ENCODE measurements at places on chromosomes 12 and 14. TPM values are rescaled to one million over a fixed set of nuclear protein-coding genes. Genes with fewer than 3 reads are reported as not detected.

DNA sequence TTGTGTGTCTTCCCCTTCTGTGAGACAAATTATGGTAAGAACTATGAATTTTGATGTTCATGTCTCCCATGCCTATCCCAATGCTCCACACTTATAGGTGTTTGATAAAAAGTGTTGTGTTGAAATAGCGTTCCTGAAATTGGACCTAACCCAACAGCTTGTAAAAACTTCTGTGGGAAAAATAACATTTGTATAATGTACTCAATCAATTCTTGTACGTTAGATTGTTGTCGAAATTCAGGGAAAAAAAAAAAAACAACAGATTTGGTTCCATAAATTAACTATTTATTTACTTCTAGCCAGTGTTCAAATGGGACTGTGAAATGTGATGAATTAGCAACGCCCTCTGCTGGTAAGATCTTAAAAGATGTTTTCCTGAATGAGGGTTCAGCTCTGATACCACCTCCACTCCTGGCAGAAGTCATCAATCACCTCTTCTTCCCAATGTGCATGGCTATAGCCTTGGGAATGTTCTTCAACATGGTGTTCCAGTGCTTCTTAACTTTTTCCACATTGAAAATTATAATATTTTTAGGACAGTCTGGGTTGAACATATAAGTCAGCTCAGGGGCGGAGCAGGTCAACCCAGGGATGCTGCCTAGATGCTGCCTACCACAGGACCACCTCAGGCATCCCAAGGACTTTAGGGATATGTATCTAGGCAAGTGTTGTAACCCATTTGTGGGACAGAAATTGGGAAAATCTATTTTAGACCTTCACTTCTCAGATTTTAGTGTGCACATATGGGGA lies 170.6 kb downstream of the OTOGL start:
- DNase-seq: peak; percentile 17

DNA sequence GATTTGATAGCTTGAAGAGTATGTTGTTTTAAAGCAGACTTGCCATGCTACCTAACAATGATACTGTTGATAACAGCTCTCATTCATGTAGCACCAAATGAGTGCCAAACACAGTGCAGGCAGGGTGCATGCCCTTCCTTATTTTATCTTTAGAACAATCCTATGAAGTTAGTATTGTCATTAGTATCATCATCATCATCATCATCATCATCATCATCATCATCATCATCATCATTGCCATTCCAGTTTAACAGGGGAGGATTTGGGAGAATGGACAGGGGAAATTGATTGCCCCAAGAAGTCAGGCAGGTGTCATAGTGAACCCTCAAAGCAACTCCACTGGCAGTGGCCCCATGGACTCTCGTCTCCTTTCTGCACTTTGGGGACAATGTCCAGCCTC lies 734.9 kb downstream of the VRK1 start:
- DNase-seq: no peak

- DNase-seq: no peak
These were observed 1.5 kb downstream of the HIF1A start for GRCh38 chr14:61696753-61697318.

DNA sequence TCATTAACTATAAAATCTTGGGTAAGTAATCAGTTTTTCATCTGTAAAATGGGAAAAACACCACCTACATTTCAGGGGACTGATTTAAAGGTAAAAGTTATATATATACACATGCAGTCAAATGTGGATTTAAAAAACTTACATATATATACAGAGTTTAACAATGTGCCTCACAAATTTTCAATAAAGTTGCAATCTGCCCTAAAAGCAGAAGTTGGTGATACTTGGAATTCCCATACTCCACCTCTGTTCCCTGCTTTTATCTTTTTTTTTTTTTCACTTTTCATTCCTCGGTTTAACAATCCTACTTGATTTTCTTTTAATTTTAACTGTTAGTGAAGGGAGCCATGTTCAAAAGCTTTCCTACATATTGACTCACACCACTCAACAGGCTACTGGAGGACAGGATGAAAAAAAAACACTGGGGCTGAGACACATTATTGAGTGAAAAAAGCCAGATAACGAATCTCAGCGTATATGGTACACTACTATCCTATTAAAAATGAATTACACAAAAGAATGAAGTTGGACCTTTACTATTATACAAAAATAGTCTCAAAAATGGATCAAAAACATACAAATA lies 24.3 kb downstream of the SPPL3 start:
- DNase-seq: no peak

DNA sequence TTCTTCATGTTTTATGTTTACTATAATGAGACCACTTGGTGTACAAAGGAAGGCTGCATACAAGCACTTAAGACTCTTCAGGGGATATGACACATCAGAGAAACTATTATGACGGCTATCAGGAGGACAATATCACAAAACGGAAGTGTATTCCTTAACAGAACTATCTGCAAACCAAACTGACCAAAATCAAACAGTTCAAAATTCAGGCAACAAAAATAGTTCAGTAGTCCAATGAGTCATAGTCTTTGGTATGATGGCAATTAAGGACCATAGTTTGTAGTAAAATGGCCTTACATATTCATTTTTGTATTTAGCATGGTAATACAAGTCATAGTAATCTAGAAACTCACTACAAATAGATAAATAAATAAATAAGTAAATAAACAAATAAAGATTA lies 1638.7 kb upstream of the SEL1L start:
- DNase-seq: no peak

GRCh38 chr14:80906946-80907345 lies 34.6 kb downstream of the CEP128 start:
- DNase-seq: no peak

GRCh38 chr12:10140001-10140400 lies 10.0 kb upstream of the CLEC7A start:
- peak; percentile 60 for DNase-seq

GRCh38 chr12:53577941-53578352 lies 48.2 kb downstream of the ATF7 start:
- no peak for DNase-seq

- no peak for DNase-seq
These were observed 19.8 kb downstream of the GXYLT1 start for GRCh38 chr12:42124764-42125387.

GRCh38 chr12:129195081-129195480 lies 341.8 kb downstream of the GLT1D1 start:
- no peak for DNase-seq

The A2ML1 gene
- total RNA-seq: not detected

The PRIMA1 gene
- not detected for total RNA-seq

The SLC10A1 gene
- total RNA-seq: not detected

The GSC gene
- total RNA-seq: not detected

The PLEKHH1 gene
- 0.50 TPM for total RNA-seq

The GPX2 gene
- total RNA-seq: not detected

The PTCSC3 gene
- not detected for total RNA-seq

The LYZ gene
- not detected for total RNA-seq

The AVPR1A gene
- total RNA-seq: not detected

All from activated CD4-positive, alpha-beta T cell treated with anti-CD3 and anti-CD28 coated beads, Interleukin-2, amount 10 ng/mL, durations not matched to agents 7 days and 5 days (primary cell).